Activated T-helper 17 cell treated with anti-CD3 and anti-CD28 coated beads, Interleukin-2, amount 50 U/mL, for 72 hours (primary cell): ENCODE measurements at places on chromosomes 2 and 18. TPM values are rescaled to one million over a fixed set of nuclear protein-coding genes. Genes with fewer than 3 reads are reported as not detected.

- no peak overlapping the region for H3K4me3 ChIP-seq
- H3K27me3 ChIP-seq: peaks cover 12% of the 10 kb centered on the region
- ATAC-seq: no peak
Observed at GRCh38 chr18:35442701-35443100, 55.1 kb downstream of the INO80C start.

GRCh38 chr2:86078774-86079545, 26.7 kb downstream of the POLR1A start:
- peak; percentile 25 for ATAC-seq
- H3K27me3 ChIP-seq: no peaks in the 10 kb centered on the region
- H3K36me3 ChIP-seq: peaks cover 97% of the 10 kb centered on the region
- H3K4me3 ChIP-seq: no peak overlapping the region
- no peak overlapping the region for H3K27ac ChIP-seq

Gene CTAGE1
- not detected for total RNA-seq

GRCh38 chr2:209767316-209767715, 4.3 kb upstream of the UNC80 start:
- H3K4me3 ChIP-seq: no peak overlapping the region
- H3K27ac ChIP-seq: no peak overlapping the region
- H3K36me3 ChIP-seq: no peaks in the 10 kb centered on the region
- H3K27me3 ChIP-seq: peaks cover 26% of the 10 kb centered on the region

Gene POTEJ
- total RNA-seq: not detected

- peaks cover 74% of the 10 kb centered on the region for H3K4me1 ChIP-seq
- peak; percentile 76 for ATAC-seq
- no peaks in the 10 kb centered on the region for H3K27me3 ChIP-seq
- H3K36me3 ChIP-seq: peaks cover 87% of the 10 kb centered on the region
- peak overlapping the region; percentile 90 for H3K4me3 ChIP-seq
Observed at GRCh38 chr2:197297772-197298318, 12.7 kb downstream of the ANKRD44 start.

Gene FAP
- total RNA-seq: not detected

DNA sequence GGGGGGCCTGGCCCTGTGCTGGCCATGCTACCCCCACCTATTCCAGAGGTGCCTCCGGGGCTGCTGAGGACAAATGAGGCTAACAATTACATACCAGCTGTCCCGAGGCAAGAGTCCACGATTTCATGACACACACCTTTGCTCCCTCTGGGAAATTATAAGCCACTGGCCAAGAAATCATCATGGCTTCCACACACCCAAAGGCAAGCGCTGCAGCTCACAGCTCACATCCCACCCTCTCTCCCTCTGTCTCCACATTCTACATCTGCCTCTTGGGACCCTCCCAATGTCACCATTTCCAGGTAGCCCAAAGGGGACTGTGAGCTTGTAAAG, 134.4 kb downstream of the HDAC4 start:
- H3K4me1 ChIP-seq: peaks cover 51% of the 10 kb centered on the region
- H3K36me3 ChIP-seq: peaks cover 13% of the 10 kb centered on the region
- peak overlapping the region; percentile 96 for H3K27ac ChIP-seq
- no peak for ATAC-seq
- peak overlapping the region; percentile 98 for H3K4me3 ChIP-seq

Gene GNAL
- total RNA-seq: 0.30 TPM

- H3K4me3 ChIP-seq: no peak overlapping the region
- no peaks in the 10 kb centered on the region for H3K4me1 ChIP-seq
- no peak overlapping the region for H3K27ac ChIP-seq
- H3K36me3 ChIP-seq: peaks cover 73% of the 10 kb centered on the region
Observed at GRCh38 chr2:221439761-221440479, 132.2 kb downstream of the EPHA4 start.

- peaks cover 3% of the 10 kb centered on the region for H3K27me3 ChIP-seq
- no peak overlapping the region for H3K27ac ChIP-seq
- no peaks in the 10 kb centered on the region for H3K4me1 ChIP-seq
- H3K4me3 ChIP-seq: no peak overlapping the region
- no peaks in the 10 kb centered on the region for H3K36me3 ChIP-seq
- no peak for ATAC-seq
Observed at GRCh38 chr2:64376926-64377325, 77.0 kb upstream of the LGALSL start.

- ATAC-seq: no peak
- no peaks in the 10 kb centered on the region for H3K36me3 ChIP-seq
- peaks cover 4% of the 10 kb centered on the region for H3K4me1 ChIP-seq
- no peak overlapping the region for H3K4me3 ChIP-seq
- no peak overlapping the region for H3K27ac ChIP-seq
Observed at GRCh38 chr18:14939141-14939540, 191.2 kb downstream of the ANKRD30B start.

Gene CMPK2
- total RNA-seq: 2.6 TPM

GRCh38 chr18:64171576-64171975, 22.7 kb upstream of the LINC00305 start:
- H3K36me3 ChIP-seq: no peaks in the 10 kb centered on the region
- no peaks in the 10 kb centered on the region for H3K4me1 ChIP-seq
- ATAC-seq: no peak
- no peak overlapping the region for H3K4me3 ChIP-seq
- no peaks in the 10 kb centered on the region for H3K27me3 ChIP-seq

- no peaks in the 10 kb centered on the region for H3K4me1 ChIP-seq
- H3K4me3 ChIP-seq: no peak overlapping the region
- no peak for ATAC-seq
- H3K27me3 ChIP-seq: no peaks in the 10 kb centered on the region
Observed at GRCh38 chr2:72457801-72458516, 310.3 kb upstream of the CYP26B1 start.

Gene ZSWIM2
- total RNA-seq: not detected

Gene MAP3K2
- 92.5 TPM for total RNA-seq

Gene LIMS4
- 0.43 TPM for total RNA-seq

- H3K27ac ChIP-seq: no peak overlapping the region
Observed at GRCh38 chr18:37403100-37403781, 162.4 kb downstream of the CELF4 start.

Gene BOLL
- not detected for total RNA-seq

GRCh38 chr18:12049978-12050811, 43.4 kb upstream of the ANKRD62 start:
- H3K27ac ChIP-seq: no peak overlapping the region
- H3K4me1 ChIP-seq: peaks cover 6% of the 10 kb centered on the region
- H3K27me3 ChIP-seq: peaks cover 23% of the 10 kb centered on the region
- no peaks in the 10 kb centered on the region for H3K36me3 ChIP-seq
- no peak for ATAC-seq
- H3K4me3 ChIP-seq: no peak overlapping the region

GRCh38 chr2:96024336-96025193, 10.2 kb downstream of the GPAT2 start:
- no peak for ATAC-seq
- no peaks in the 10 kb centered on the region for H3K4me1 ChIP-seq
- H3K27me3 ChIP-seq: no peaks in the 10 kb centered on the region
- no peak overlapping the region for H3K4me3 ChIP-seq
- H3K27ac ChIP-seq: no peak overlapping the region

Gene VWC2L
- not detected for total RNA-seq

GRCh38 chr2:86631846-86632485, 8.3 kb upstream of the RNF103 start:
- no peak for ATAC-seq
- H3K4me3 ChIP-seq: no peak overlapping the region
- no peak overlapping the region for H3K27ac ChIP-seq
- no peaks in the 10 kb centered on the region for H3K4me1 ChIP-seq
- H3K36me3 ChIP-seq: no peaks in the 10 kb centered on the region

GRCh38 chr2:42908518-42909200, 116.3 kb upstream of the HAAO start:
- no peaks in the 10 kb centered on the region for H3K4me1 ChIP-seq
- ATAC-seq: no peak
- H3K27ac ChIP-seq: no peak overlapping the region
- H3K4me3 ChIP-seq: no peak overlapping the region

DNA sequence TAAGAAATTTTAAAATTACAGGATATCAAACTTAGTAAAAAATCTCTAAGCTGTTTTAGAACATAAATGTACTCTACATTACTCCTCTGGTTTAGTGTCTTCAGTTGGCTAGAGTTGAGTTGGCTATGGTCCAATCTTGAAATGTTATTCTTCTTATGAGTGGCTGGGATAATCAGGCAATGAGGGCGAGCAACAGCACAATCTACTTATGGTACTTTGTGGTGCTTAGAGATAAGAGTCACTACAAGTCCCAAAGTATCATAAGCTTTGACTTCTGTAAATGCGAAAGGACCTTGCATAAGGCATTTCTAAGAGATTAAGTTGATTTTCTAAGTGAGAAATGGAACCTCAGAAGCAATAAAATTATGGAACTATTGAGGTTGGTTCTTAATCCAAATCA, 361.7 kb downstream of the GPD2 start:
- H3K27me3 ChIP-seq: peaks cover 15% of the 10 kb centered on the region
- no peaks in the 10 kb centered on the region for H3K36me3 ChIP-seq
- no peaks in the 10 kb centered on the region for H3K4me1 ChIP-seq
- H3K27ac ChIP-seq: no peak overlapping the region
- no peak for ATAC-seq

- no peak for ATAC-seq
- H3K27ac ChIP-seq: no peak overlapping the region
- no peaks in the 10 kb centered on the region for H3K4me1 ChIP-seq
Observed at GRCh38 chr2:19796035-19796695, 105.6 kb downstream of the TTC32 start.

DNA sequence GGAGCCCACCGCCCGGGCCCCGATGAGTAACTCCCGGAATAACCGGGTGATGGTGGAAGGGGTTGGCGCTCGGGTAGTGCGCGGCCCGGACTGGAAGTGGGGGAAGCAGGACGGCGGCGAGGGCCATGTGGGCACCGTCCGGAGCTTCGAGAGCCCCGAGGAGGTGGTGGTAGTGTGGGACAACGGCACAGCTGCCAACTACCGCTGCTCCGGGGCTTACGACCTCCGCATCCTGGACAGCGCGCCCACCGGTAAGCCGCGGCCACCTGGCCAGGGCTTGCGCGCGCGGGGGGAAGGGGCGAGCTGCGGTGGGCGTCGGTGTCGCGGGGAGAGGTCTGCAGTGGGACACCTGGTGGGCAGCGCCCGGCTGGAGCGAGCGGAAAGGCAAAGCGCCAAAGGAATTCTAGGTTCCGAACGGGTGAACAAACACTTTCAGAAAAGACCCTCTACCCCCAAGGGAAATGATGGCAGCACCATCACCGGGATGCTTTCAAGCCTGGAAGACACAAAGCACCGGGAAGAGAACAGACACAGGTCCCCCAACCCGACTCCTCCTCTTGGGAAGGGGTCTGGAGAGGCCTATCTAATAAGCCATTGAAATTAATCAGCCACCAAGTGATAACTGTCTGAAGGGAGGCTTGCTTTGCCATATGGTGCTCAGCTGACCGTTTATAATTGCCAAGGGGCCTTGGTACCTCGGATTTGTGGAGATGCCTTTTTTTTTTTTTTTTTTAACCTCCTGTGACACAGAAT, 1.1 kb downstream of the MIB1 start:
- peak overlapping the region; percentile 91 for H3K4me3 ChIP-seq
- peak overlapping the region; percentile 94 for H3K27ac ChIP-seq
- no peaks in the 10 kb centered on the region for H3K27me3 ChIP-seq

GRCh38 chr2:240645801-240646175, 20.5 kb downstream of the GPR35 start:
- no peak overlapping the region for H3K4me3 ChIP-seq
- H3K4me1 ChIP-seq: no peaks in the 10 kb centered on the region
- ATAC-seq: no peak
- peaks cover 14% of the 10 kb centered on the region for H3K27me3 ChIP-seq
- no peak overlapping the region for H3K27ac ChIP-seq
- H3K36me3 ChIP-seq: no peaks in the 10 kb centered on the region

DNA sequence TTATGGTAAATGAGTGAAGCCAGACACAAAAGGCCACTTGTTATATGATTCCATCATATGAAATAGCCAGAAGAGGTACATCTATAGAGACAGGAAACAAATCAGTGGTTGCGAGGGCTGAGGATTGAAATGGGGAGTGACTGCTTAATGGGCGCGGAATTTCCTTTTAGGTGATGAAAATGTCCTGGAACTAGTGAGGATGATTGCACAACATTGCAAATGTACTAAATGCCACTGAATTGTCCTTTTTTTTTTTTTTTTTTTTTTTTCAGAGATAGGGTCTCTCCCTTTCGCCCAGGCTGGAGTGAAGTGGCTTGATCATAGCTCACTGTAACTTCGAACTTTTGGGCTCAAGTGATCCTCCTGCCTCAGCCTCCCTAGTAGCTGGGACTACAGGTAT, 15.3 kb upstream of the GAREM2 start:
- no peaks in the 10 kb centered on the region for H3K36me3 ChIP-seq
- H3K4me3 ChIP-seq: no peak overlapping the region
- no peak overlapping the region for H3K27ac ChIP-seq
- H3K4me1 ChIP-seq: no peaks in the 10 kb centered on the region

Gene CYTIP
- total RNA-seq: 591 TPM

Gene PARD6G
- 1.5 TPM for total RNA-seq

GRCh38 chr2:152449578-152449977, 114.6 kb downstream of the FMNL2 start:
- H3K27ac ChIP-seq: no peak overlapping the region
- H3K27me3 ChIP-seq: peaks cover 9% of the 10 kb centered on the region
- no peaks in the 10 kb centered on the region for H3K4me1 ChIP-seq
- H3K36me3 ChIP-seq: no peaks in the 10 kb centered on the region
- no peak overlapping the region for H3K4me3 ChIP-seq
- ATAC-seq: no peak
